Adipocyte (in vitro differentiated cells): ENCODE measurements at places on chromosomes 6 and 20.

- DNase-seq = peak; percentile 84
Measured at GRCh38 chr6:105484238-105485161, 81.6 kb upstream of the PREP start.

GRCh38 chr6:163080228-163080627 lies 334.3 kb upstream of the QKI start:
- no peak for DNase-seq

DNA sequence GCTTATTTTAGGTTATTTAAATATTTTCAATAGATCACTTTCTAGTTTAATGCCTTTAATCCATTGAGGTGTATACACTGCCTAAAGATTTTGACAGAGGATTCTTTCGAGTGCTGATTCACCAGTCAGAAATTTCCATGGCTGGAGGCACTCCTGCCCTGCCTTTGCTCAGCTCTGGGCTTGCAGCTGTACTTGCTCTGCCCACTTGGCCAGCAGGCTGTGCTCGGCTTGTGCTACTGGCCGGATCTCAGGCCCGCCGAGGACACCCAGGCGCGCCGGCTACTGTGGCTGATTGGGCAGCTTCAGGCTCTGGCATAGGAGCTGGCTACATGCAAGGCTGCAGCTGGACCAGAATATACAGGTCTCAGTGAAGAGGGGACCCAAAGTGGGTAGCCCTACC lies 675.1 kb upstream of the MMS22L start:
- DNase-seq = no peak

DNA sequence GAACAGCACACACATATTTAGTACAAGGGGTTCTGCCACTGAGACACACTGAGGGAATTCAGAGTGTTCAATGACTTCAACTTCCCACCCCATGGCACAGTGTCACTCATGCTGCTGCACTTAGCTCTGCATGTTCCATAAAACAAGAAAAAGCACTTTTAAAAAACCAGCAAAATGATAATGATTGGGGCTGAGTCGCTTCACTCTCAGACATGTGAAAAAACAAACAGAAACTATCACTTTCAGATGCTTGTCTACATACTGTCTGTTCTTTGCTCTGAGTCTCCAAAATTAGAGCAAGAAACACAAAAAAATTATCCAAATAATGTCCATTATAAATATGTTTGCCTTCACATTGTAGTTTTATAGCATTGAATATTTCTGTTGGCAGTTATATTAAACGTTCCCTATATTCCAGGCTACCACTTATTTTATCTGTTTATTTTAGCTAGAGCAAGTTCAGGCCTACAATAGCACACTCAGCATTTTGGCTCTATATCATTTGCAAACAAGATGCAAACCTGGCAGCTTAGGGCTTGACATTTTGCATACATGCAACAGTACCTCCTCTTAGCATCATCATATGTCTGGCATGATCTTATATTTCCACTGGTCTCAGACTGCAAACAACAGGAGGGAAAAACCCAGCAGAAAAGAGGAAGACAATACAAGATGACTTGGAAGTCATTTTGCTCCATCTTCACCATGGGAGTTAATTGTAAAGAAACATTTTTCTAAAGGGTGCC lies 398.8 kb downstream of the HACE1 start:
- DNase-seq = no peak

- no peak for DNase-seq
Measured at GRCh38 chr6:108838101-108838717, 10.0 kb upstream of the ARMC2 start.

DNA sequence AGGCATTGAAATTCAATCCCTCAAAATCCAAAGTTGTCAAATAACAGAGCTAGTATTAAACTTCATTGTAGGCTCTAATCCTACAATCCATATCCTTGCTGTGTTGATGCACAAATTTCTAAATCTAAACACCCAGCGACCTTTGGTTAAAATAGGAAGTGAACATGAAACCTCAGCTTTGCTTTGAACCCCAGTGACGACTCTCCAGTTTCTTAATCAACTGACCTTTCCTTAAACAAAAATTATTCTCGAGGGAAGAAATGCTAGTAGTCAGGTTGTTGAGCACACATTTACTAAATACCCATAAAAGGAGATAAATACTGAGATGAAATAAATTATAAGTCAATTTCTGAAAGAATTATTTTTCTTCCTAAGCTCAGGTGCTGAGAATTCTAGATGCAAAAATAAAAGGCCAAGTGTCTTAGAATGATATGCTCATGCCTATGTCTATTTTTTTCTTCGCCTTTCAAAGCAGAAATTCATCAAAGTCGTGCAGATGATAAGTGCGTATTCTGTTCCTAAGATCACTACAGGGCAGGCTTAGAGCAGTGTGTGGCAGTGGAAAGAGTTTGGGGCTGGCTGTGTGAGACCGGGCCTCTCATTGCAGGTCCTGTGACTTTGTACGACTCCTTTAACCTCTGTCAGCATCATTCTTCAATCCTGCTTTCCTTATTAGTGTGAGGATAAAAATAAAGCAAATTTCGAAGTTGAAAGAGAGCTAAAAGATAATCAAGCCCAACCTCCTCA lies 208.7 kb downstream of the PRL start:
- DNase-seq = no peak

DNA sequence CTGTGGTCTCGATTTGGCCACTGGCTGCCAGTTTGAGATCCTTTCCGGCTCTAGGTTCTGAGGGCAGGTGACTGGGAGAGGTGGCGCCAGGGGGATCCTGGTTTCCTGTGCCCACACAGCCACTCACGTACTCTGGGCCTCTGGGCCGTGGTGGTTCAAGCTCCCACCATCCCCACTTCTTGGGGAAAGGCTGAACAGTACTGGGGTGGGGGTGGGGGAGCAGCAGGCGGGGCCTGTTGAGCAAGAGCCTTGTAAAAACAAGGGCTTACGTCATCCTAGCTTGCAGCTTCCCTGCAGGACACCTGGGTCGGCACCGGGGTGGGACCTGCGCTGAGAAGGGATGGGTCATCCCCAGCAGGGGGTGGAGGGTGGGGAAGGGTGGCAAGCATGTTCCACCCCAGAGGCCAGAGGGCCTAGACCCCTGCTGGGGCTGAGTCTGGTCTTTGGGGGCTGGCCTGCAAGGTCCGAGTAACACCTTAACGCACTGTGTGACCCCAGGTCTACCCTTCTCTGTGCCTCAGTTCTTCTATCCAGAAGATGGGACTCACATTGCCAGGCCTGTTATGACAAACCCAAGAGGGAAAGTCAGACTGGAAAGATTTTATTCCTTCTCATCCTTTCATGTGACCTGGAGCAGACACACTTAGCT lies 3.1 kb upstream of the CEBPB start:
- peak; percentile 55 for DNase-seq
